KG1 (cell line): ENCODE measurements at places on chromosomes 3 and 15.

DNA sequence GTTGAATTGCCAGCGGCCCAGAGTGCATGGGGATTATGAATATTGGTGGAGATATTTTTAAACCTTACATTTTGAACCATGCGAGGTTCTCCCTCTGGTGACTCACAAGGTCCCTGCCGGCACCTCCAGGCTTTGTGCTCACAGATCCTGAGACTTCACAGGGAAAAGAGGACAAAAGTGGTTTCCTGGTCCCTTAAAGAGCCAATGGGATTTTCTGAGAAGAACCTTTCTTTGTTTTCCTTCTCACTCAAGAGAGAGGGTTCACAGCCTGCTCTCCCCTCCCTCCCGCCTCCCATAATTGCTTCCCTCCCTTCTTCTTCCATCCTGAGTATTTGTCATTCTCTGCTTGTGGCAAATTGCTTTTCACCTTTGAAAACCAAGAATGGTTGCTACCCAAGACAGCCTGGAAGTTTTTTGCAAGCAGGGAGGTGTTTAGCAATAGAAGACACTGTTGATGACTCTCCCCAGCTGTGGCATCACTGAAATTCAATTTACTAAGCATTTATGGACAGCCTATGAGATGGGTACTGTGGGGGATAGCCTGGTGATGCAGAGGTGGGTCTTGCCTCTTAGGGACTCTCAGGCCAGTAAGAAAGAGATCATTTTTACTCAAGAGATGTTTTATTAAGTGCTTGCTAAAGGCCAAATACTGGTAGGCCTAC lies 76.6 kb downstream of the CPN2 start:
- no peak for DNase-seq

DNA sequence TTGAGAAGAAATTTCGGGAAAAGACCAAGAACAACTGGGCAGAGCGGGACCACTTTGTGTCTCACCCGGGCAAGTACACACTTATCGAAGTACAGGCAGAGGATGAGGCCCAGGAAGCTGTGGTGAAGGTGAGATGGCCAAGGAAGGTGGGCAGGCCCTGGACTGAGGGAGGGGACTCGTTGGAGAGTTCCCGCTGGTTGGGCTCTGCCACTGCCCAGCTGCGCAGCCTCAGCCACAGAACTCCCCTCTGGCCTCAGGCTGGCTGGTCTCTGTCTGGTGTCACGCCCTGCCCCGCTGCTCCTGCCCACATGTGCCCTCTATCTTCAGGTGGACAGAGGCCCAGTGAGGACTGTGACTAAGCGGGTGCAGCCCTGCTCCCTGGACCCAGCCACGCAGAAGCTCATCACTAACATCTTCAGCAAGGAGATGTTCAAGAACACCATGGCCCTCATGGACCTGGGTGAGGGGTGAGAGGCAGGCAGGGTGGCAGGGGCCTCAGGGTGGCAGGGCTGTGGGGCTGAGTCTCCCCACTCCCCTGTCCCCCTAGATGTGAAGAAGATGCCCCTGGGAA lies 2.4 kb downstream of the PARP3 start:
- DNase-seq = no peak

- DNase-seq = no peak
These were observed 25.5 kb upstream of the CP start for GRCh38 chr3:149247008-149247710.

- no peak for DNase-seq
These were observed 39.2 kb downstream of the CCK start for GRCh38 chr3:42226470-42227425.

DNA sequence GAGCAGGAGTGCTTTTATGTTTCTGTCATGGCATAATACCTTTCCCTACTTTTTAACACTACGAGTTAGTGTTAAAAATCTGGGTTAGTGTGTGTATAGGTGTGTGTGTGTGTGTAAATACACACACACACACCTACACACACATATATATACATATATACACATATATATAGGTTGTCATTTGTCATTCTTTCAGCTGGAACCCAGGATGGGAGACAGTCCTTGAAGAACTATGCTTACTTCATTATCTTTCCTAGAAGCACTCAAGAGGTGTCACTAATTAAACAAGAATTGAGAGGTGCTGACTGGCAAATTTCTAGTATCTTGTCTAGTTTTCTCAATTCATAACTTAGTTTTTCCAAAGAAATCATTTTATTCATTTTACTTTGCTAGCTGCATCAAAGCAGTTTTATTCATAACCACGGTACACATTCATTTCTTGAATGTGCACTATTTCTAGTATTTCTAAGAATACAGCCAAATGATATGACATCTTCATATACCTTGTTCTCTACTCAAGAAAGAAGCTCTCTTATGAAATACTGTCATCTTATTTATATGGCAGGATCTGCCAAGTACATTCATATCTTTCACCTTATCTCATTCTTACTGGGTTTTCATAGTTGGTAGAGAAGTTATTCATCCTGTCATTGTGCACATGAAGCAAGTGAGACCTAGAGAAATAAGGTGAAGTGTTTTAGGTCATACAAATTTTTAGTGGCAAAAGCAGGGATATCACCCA lies 46.6 kb downstream of the ISL2 start:
- no peak for DNase-seq

DNA sequence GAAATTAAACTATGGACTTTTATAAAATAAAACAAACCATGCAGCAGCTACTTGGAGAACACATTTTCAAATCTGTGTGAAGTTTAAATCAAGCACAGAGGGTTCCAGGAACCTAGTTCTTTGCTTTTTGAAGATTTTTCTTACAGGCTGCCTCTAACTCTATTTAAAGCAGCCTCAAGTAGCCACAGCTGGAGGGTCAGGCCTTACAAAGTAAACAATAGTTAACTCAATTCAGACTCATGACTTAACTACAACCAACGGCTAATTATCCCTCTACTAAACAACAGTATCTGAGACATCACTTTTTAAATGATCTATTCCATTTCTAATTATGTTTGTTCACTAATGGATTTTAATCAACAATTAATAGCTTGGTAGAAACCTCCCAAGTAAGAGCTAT lies 9.8 kb downstream of the LRIG1 start:
- DNase-seq = no peak

DNA sequence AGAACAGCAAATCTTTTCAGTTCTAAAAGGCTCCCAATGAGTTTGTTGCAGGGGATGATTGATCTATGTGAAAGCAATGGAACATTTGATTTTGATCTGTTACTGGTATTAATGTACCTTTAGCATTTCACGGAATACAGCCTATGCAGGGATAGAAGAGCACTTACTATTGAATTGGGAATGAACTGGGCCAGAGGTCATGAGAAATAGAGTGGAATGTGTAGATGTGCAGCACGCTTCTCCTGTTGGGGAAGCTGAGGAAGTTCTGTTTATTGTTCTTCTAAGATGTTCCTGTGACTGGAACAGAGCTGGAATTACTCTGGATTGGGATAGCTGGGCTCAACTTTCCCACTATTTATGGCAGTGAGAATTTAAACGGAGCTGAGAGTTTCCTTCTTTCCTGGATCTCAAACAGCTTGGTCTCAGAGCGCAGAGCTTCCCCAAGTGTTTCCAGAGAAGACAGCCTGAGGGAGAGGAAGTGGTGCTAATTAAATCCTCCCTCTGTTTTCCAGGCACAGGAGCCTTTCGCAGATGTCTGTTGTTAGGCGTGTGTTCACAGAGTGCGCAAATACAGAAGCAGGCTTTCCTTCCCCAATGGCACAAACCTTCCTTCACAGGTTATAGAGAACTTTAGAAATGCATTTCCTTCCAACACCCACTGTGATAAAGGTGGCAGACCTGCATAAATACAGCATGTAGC lies 32.5 kb downstream of the TPRG1 start:
- DNase-seq = no peak

DNA sequence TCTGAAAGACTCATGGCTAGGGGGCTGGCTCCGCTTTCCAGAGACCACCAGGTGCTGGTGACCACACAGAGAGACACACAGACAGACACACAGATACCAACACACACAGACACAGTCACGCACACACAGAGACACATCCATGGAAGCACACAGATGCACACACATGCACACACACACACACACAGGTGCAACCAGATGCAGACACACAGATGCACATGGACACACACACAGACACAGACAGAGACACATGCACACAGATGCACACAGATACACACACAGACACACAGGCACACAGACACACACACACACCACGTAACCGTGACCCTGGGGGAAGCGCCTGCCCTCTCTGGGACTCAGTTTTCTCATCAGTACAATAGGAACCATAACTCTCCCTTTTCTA lies 132.2 kb downstream of the WNT7A start:
- DNase-seq = no peak

GRCh38 chr15:81398456-81398855 lies 24.4 kb upstream of the TMC3 start:
- no peak for DNase-seq

DNA sequence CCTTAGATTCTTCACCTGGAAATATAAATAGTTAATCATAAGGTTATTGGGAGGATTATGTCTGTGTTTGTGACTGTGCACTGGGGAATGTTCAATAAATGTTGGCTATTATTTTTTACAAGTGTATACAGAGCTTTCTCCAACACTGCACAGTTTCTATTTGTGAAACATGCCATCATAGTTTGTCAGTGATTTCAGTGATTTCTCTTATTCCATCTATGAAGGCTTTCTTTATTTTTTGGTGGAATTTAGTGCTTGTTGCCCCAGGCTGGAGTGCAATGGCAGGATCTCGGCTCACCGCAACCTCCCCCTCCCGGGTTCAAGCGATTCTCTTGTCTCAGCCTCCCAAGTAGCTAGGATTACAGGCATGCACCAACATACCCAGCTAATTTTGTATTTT lies 545.0 kb upstream of the GRM7 start:
- no peak for DNase-seq

DNA sequence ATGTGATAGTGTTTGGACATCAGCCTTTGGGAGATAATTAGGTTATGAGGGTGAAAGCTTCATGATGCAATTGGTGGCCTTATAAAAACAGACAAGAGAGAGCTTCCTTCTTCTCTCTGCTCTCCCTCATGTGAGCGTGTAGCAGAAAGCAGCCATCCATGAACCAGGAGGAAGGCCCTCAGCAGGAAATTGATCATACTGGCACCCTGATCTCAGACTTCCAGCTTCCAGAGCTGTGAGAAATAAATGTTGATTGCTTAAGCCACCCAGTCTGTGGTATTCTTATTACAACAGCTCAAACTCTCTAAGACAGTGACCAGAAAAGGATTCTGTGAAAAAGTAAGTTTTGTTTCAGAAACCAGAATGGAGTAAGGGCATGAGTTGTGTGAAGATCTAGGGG lies 13.3 kb downstream of the STAC start:
- DNase-seq = no peak

- no peak for DNase-seq
These were observed 136.0 kb upstream of the PTPRG start for GRCh38 chr3:61425356-61425755.

DNA sequence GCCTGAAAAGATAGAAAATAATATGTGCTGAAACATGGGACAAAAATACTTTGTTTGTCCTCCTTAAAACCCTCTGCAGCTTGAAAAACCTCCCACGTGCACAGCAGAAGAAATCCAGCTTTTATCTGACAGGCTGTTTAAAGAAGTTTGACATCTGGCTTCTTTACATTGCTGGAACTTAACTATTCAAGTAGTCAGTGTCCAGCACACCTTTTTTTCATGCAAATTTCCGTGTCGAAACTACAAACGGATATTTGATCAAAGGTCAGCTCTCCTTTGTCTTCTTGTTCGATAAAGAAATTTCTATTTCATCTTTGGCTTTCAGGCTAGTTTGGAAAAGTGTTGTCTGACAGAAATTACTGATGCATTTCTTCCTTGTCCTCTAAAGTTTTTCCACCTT lies 66.8 kb upstream of the KBTBD8 start:
- no peak for DNase-seq

GRCh38 chr3:172189987-172190603 lies 150.7 kb downstream of the FNDC3B start:
- DNase-seq = no peak

- no peak for DNase-seq
These were observed 26.4 kb upstream of the KCNAB1 start for GRCh38 chr3:156093964-156094363.

DNA sequence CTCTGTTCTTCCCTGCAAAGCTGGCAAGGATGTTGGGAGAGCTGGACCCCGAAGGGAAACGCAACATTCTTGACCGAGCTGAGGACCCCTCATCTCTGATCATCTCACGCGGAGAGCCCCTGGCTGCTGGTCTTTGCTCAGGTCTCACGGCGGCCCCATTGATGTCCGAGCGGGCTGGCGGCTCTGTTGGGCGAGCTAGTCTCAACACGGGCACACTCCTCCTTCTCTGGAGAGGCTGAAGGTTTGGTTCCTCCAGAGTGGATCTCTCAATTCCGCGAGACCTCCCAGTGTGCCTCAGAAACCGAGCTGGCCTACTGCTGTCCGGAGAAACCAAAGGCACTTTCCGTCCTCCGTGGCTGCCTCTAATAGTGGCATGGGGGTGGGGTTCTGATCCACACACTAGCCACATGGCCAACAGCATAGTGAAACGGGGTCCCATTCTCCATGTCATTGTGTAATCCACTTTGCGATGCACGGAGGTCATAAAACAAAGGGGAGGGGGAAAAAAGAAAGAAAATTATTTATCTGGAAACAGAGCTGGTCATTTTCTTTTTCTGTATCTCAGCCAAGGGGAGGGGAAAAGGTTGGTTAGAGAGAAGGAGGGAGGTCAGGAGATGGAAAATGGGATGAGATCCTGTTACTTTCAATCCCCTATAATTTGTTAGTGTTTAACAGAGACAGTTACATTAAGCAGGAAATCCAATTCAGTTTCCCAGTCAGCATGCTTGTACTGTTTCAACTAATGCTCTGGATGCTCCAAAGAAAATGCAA lies 1.3 kb downstream of the CCDC80 start:
- no peak for DNase-seq

DNA sequence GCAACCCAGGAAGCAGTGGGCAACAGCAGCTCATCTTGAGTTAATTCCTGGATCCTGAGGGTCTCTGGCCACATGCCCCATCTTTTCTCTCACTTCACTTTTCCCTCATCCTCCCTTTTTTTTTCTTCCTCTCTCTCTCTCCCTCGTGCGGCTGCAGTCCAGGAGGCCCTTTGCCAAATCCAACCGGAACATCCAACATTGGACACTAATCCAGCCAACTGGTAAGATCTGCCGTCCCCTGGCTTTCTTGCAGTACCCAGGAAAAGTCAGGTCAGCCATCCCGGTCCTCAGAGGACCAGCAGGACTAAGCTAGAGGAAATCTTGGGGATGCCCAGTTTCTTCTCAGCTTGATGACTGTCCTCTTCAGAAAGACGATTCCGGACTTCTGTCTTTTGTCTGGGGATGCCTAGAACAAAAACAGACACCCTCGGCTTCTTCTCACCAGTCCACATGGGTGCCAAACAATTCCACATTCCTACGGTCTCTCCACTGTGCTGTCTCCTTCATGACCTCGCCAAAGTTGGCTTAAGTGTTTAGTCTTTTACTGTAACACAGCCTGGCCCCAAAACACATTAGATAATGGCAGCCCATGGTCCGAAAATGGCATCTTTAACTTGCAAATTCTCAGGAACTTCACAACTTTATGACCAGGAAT lies 115.6 kb downstream of the GSK3B start:
- no peak for DNase-seq

DNA sequence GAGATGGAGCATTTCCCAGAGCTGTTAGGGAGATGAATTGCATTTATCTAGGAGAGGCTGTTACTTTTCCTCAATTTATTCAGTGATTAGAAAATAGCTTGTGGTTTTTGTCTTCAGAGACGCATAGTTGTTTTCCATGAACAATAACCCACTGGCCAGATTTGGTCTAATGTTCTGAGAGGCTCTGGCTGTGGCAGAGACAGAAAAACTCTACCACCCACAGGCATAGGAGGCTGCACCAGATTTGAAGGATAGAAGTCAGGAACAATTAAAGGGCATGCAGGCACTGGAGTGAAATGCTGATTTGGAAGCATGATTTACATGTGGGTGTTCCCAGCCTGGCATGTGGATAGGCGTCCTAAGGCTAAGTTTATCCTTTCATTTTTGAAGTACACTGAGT lies 143.5 kb downstream of the NFKBIZ start:
- no peak for DNase-seq
